ENCODE measurements at places on chromosomes 1 and 21.

DNA sequence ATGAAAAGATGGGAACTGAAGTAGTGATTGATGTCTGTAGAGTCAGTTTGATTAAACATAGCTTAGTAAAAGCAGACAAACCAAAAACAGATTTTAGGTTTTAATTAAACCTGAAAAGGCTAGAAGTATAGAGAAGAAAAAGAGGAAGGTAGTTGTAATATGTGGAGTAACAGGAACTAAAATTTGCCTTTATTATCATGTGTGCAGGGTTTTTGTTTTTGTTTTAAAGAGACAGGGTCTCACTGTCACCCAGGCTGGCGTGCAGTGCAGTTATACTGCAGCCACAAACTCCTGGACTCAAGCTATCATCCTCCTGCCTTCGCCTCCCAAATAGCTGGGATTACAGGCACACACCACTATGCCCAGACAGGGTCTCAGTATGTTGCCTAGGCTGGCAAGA lies 6.0 kb downstream of the TOR1AIP1 start:
- no peak for DNase-seq

- no peak for DNase-seq
Measured at GRCh38 chr21:37561941-37562919, 195.7 kb downstream of the DYRK1A start.

DNA sequence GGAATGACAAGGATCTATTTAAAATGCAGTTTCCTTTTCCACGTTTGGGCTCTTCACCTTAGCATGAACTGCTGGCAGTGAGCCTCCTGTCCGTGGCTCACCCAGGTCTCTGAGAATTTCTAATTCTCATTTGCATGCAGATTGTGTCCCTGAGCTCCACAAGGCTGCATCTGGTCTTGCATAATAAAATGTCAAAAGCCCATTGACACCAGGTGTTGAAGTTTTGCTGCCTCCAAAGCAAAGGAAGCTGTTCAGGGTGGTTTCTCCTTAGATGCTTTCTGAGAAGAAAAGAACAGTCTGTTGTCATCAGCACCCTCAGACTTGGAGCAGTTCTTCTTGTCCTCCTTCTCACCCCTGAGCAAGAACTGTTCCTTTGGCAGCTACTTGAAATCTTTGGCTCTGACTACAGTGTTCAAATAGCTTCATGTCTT lies 433.1 kb upstream of the KAZN start:
- no peak for DNase-seq

DNA sequence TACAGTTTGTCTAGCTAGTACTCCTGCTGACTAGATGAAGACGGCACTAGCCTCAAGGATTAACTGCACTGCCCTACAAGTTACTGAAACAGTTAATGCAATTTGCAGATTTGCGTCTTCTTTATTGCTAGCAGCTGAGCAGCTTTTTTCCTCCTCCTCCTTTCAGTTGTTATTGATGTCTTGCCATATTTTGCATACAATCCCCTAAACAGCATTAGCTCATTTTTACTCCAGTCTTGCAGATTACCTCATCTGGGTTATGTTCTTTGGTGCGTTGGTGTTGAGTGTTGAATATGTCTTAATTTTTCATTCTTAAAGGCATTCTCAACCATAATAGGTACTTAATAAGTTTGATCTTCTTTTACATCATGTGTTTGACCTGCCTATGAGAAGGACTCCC lies 363.4 kb upstream of the LYPLAL1 start:
- no peak for DNase-seq

DNA sequence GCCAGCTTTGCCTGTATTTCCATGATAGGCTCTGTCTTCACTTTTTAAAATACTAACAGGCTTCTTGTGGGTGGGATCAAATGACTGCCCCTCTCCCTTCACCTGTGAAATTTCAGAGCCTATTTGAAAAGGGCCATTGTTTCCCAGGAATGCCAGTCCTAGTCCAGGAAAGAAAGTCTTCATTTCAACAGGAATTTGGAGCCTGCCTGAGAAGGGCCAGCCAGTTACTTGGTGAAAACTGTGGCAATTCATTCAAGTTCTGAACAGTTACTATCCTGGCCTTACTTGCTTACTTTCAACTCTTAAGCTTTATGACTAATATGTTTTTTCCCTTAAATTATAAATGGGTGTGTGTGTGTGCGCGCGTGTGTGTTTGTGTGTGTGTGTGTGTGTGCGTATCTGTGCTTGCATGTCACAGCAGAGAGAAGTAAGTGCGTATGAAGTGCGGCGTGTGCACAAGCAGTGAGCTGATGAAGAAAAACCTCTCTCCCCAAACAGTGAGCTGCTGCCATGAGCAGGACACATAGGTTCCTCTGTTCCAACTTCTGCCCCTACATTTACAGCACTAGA lies 67.5 kb upstream of the RNPC3 start:
- no peak for DNase-seq

DNA sequence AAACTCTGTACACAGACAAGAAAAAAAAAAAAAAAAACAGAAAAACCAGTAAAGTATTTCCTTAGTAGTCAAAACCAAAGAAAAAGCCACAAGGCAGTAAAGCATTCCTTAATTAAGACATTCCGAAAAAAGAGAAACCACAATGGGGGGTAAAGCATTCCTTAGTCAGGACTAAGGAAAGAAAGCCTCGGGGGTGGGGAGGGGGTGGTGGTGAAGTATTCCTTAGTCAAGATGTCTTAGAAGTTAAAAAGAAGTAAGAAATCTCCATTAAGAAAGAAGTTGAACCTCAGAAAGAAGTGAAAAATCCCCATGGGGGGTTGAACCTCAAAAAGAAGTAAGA lies 28.2 kb upstream of the FMO1 start:
- no peak for DNase-seq

Data from activated T-cell treated with anti-CD3 and anti-CD28 coated beads for 48 hours (primary cell).